Dermis blood vessel endothelial cell (primary cell): ENCODE measurements at places on chromosomes 6 and 20. TPM values are rescaled to one million over a fixed set of nuclear protein-coding genes. Genes with fewer than 3 reads are reported as not detected.

DNA sequence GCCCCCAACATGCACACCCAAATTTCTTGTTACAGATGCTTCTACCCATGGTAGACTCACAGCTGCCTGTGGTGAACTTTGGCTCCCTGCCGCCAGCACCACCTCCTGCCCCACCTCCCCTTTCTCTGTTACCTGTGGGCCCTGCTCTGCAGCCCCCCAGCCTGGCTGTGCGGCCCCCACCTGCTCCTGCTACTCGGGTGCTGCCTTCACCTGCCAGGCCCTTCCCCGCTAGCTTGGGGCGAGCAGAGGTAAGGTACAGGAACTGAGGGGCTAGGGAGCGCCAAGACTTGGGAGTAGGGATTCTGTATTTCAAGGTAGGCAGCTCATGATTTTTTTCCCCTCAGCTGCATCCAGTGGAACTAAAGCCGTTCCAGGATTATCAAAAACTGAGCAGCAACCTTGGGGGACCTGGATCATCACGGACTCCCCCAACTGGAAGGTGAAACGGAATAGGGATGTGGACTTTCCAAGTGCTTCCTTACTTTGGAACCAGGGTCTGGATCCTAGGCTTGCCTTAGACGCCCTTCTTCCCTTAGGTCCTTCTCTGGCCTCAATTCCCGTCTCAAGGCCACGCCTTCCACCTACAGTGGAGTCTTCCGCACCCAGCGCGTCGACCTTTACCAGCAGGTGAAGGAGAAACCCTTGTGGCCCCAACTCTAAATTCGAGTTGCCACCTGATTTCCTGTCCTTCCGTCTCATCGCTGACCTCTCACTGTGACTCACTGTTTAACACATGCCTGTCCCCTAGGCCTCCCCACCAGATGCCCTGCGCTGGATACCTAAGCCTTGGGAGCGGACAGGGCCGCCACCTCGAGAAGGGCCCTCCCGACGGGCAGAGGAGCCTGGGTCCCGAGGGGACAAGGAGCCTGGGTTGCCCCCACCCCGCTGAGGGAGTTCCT, 15.5 kb downstream of the BAG6 start:
- no peak for DNase-seq

The PET117 gene
- 10.4 and 14.3 TPM in 2 replicates for total RNA-seq

DNA sequence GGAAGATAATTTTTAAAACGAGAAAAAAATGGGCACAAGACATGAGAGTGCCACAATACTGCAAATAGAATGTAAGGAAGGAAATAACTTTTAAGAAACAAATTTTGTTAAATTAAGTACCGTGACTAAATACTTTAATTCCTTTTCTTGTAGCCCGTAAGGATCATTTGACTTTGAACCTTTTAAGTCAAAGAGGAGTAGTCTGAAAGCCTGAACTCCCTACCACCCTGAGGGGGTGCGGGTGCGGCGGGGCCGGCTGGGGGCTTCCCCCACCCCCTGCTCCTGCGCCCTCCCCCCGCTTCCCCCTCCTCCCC, 231 bp upstream of the PHACTR2 start:
- DNase-seq = no peak

DNA sequence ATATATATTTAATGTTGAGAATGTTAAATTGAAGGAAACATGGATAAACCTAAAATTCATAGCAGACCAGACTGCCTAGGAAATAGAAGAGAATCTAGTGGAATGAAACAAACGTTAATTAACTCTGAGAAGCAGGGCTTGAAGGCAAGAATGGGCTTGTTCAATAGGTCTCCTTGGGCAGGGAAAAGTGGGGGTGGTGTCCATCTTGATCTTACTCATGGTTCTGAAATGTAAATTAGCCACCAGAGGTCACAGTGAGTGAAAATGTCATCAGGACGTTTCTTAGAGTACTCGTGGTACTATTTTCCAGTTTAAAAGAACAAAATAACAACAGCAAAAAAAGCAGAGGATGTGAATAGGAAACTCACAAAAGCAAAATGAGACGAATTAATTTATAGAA, 66.8 kb upstream of the BTBD3 start:
- DNase-seq = no peak

DNA sequence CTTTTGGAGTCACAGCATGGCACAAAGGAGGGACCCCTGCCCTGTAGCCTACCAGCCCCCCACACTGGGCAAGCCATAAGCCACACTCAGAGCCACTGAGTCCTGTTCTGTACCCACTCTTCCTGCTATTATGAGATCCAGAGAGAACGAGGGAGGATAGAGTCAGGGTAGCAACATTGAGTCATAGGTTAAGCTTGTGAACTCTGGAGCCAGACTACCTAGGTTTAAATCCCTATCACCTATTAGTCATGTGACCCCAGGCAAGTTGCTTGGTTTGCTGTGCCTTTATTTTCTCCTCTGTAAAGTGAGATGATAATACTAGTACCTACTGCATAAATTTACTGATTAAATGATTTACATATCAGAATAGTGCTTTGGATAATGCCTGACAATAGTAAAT, 540 bp downstream of the CNBD2 start:
- no peak for DNase-seq

The COL11A2 gene
- total RNA-seq = 0.28 and 0.34 TPM in 2 replicates

The DNPH1 gene
- 29.0 and 31.5 TPM in 2 replicates for total RNA-seq
